ENCODE measurements at places on chromosomes 13 and 19.

DNA sequence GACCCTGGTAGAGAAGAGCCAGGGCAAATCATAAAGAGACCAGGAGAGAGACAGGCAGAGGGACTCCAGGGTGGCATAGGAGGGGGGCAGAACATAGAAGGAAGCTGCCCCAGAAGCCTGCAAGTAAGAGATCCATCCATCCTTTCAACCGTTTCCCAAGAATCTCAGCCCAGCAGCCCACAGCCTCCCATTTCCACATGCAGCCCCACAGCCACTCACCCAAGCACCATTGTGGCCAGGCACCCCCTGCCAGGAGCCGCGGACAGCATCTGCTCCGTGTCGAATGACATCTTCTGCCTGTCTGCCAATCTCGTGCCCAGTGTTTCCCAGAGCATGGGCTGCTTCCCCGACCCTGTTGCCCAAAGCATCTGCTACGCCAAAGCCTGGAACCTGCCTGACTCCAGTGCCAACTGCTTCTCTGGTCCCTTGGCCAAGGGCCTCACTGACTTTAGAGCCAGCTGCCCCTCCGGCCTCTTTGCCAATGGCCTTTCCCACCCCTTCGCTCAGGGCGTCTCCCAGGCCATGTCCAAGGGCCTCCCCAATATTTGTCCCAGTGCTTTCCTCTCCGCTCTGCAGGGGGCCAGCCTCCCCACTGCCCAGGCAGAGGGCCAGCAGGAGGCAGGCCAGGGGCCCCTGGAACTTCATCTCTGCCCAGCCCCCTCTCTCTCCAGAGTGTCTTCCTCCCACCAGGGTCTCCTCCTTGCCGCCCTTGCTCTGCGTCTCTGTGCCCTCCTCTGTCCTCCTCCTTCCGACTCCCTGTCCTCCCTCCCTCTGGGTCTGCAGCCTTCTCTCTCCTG lies 420 bp downstream of the DMKN start:
- no peak for DNase-seq

GRCh38 chr19:788983-789700 lies 8.1 kb upstream of the PTBP1 start:
- DNase-seq, result no peak

DNA sequence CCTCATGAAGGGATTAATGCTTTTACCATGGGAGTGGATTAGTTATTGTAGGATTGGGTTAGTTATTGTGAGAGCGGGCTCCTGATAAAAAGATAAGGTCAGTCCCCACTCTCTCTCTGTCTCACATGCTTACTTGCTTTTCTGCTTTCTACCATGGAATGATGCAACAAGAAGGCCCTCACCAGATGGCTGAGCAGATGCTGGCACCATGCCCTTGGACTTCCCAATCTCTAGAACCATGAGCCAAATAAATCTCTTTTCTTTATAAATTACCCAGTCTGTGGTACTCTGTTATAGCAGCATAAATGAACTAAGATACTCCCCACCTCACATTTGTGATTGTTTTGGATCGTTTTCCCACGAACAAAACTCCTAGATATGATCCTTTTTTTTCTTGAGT lies 353.8 kb downstream of the DNAJC15 start:
- no peak for DNase-seq

- DNase-seq, result no peak
Measured at GRCh38 chr13:111527614-111528229, 207.3 kb downstream of the TEX29 start.

GRCh38 chr13:24196593-24197197 lies 36.2 kb downstream of the SPATA13 start:
- no peak for DNase-seq

DNA sequence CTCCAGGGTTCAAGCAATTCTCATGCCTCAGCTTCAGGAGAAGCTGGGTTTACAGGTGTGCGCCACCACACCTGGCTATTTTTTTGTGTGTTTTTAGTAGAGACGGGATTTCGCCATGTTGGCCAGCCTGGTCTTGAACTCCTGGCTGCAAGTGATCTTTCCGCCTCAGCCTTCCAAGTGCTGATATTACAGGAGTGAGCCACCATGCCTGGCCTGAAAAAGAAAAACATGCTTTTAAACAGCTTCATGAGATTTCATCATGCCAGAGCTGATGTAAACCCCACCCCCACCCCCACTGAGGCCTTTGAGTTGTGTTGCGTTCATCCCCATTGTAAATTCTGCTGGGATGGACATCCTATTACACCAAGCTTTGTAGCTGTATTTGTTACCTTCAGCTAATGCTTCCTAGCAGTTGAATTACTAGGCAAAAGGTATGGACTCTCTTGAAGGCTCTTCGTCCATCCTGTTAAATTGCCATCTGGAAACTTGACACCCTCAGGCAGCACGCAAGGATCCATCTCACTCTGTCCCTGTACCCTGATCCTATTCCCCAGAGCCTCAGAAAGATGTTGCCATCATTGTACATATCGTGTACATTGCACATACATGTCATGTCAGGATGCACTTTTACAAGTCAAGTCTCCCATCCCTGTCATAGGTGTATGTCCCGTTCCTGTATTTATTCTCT lies 47.3 kb downstream of the NFIX start:
- no peak for DNase-seq

DNA sequence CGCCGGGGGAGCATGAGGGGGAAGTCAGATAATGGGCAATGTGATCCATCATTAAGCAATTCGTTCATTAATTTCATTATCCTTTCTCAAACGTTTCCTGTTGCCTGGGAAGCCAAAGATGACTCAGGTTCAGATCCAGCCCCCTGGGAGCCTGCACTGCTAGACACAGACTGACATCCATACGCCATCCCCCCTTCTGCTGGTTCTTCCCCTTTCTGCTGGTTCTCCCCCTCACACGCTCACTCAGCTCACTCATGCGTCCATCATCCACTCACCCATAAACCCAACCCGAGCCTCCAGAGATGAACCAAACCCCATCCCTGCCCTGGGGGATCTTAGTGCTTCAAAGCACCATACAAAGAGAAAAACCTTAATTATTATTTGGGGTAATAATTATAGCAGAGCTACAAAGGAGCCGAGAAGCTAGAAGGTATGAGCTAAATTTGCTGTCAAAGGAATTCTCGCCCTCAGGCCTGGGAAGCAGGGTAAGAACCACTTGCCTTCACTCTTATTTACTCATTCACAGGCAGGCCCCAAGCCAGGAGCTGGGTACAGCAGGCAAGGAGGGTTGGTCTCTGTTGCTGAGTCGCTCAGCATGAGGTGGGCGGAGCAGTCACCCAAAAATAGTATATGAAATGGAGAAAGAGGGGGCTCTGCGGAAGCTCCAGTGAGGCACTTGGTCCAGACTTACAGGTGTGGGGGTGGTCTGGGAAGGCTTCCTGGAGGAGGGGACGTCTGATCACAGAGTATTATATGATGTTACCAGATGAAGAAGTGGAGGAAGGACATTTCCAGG lies 7.0 kb upstream of the ZNF444 start:
- DNase-seq, result no peak

- DNase-seq, result no peak
Measured at GRCh38 chr19:38401148-38401547, 1.7 kb upstream of the FAM98C start.

DNA sequence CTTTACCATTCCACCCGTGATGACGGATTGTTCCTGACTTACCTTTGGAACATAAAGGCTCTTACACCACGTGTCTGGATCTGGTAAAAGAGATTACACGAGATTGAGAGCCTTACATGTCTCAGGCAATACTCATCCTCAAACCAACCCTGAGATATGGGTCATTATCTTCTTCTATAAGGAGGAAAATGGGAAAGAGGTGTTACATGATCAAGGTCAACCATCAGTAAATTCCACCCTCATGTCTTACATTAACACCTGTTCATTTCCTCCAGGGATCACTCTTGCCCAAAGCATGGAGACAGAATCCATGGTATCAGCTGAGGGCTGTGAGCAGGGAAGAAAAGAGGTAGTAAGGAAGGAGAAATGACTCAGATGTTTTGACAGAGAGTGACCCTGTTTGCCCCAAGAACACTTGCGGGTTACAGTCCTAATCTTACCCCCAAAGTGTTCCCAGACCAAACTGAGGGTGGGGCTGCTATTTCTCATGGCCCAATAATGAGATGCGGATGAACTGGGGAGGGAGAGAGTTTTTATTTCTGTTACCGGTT lies 19.6 kb downstream of the LILRB4 start:
- no peak for DNase-seq

DNA sequence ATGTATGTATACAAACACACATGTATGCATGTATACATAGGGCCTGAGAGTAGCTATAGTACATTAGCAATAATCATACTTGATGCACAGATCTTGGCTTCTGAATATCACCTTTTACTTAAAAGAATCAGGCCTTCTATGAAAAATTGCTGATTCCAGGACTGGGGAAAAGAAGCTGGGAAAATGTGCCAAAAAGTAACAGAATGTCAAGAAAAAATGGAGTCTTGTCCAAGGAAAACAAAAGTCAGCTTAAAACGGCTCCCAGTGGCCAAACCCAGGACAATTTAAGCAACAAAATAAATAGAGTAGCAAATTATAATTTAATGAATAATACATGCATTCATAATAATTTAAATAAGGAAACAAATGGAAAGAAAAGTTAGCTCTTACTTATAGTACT lies 2104.9 kb downstream of the PCDH9 start:
- no peak for DNase-seq

DNA sequence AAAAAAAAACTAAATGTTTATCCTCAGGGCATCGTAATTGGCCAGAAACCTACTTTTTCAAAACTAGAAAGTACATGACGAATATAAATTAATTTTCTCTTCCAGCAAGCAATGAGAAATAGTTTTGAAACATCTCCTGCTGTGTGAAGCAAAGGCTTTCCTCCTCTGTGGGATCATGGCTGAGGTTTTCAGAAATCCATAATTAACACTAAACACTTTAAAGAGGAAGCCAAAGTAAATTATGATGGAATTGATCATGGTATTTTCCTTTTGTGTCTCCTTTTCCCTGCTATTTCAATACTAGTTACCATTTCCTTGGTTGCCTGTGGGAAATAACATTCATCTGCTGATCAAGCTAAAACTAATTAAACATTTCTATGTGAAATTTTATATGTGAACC lies 1413.8 kb upstream of the PCDH20 start:
- DNase-seq, result no peak

DNA sequence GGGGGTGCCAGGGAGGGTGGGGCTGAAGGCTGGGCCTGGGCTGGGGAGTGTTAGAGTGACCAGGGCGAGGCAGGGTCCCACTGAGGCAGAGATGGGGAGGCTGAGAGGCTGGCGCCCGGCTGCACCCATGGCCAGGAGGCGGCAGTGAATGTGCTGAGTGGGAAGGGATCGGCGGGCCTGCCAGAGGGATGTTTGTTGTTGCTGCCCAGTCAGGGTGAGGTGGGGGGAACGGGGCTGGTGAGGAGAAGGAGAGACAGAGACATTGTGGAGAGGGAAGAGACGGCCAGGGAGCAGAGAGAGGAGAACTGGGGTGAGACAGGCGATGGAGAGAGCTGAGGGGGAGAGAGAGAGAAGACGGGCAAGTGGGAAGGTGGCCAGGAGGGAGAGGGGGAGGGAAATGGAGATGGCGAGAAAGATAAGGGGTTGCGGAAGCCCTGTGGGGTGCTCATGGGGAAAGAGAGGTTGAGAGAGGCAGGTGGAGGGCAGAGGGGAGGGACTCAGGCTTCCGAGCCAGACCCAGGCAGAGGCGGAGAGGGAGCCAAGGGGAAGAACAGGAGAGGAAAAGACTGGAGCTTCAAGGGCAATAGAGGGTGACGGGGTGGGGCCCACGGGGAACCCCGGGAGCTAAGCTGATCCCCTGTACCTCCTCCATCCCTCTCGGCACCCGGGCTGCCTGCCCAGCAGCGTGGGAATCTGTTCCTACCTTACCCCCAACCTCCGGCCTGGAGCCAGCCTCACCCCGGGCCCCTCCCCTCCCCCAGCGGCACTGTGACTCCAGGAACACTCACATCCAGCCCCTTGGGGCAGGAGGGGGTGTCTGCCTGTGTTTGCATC lies 690 bp upstream of the B3GNT8 start:
- peak; percentile 50 for DNase-seq

GRCh38 chr19:42111811-42112210 lies 20.4 kb downstream of the POU2F2 start:
- no peak for DNase-seq

GRCh38 chr13:25181597-25181996 lies 9.5 kb upstream of the AMER2 start:
- no peak for DNase-seq

DNA sequence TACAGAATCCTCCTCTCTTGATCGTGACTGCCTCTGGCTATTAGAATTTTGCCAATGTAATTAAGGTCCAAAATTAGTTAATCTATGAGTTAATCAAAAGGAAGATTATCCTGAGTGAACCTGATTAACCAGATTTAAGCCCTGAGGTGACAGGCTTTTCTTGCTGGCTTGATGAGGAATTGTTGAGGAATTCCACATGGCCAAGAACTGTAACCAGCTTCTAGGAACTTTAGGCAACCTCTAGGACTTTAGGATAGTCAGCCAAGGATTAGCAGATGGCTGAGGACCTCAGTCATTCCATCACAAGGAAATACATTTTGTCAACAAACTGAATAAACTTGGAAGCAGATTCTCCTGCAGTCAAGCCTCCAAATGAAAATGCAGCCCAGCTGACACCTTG lies 84.8 kb downstream of the STOML3 start:
- DNase-seq, result no peak

DNA sequence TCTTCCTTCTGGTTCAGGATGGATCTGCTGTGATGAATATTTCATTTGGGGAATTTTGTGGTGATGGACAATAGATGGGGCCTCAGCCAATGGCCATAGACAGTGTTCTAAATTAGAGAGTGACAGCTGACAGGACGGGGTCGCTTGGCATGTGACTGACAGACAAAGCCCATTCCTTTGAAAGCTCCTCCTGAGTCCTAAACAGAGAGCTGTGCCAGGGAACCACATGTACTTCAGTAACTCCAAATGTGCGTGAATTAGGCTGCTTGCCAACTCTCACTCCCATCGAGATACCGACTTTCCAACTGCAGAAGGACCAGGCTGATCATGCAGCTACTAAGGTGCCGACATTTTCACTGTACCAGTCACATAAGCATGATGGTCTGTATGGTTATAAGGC lies 187.7 kb downstream of the SHISA2 start:
- no peak for DNase-seq

DNA sequence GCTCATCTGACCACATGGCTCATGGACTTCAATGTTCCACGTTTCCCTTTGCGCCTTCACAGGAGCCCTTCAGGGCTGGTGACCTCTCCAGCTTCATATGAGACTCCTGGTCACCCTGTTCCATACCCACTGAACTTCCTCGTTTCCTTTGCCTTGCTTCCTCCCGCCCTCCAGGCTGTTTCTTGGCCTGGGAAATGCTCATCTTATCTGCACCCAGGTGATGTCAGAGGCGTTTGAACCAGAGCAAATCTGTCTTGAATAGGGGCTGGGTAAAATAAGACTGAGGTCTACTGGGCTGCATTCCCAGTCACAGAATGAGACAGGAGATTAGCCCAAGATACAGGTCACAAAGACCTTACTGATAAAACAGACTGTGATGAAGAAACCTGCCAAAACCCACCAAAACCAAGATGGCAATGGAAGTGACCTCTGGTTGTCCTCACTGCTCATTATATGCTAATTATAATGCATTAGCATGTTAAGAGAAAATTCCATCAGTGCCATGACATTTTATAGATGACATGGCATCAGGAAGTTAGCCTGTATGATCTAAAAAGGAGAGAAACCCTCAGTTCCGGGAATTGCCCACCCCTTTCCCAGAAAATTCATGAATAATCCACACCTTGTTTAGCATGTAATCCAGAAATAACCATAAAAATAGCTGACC lies 102.7 kb downstream of the DCLK1 start:
- DNase-seq, result no peak

GRCh38 chr13:67390462-67391086 lies 160.4 kb upstream of the PCDH9 start:
- no peak for DNase-seq
